ENCODE measurements at places on chromosomes 2 and 18. TPM values are rescaled to one million over a fixed set of nuclear protein-coding genes. Genes with fewer than 3 reads are reported as not detected.
A peak's percentile ranks its signal among the peaks of the same experiment; 100 is the strongest.

GRCh38 chr2:10493634-10494281, 45.6 kb upstream of the ODC1 start:
- DNase-seq = peak; percentile 99

DNA sequence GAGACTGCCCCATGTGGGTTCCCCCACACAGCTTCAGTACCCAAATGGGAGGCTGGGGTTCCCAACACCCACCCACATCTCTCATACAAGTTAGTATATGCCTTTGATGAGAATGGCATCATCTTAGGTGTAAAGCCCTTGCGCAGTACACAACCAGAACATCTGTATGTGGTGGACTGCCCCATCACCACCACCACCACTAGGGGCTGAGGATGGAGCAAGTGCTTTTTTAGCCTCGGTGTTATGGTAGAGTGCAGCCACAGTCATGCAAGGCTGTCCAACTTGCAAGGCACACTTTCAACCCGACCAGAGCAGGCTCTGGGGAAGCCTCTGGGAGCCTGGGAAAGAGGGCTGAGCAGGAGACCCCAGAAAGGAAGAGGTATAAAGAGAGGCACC, 241.2 kb downstream of the TFCP2L1 start:
- DNase-seq = no peak

DNA sequence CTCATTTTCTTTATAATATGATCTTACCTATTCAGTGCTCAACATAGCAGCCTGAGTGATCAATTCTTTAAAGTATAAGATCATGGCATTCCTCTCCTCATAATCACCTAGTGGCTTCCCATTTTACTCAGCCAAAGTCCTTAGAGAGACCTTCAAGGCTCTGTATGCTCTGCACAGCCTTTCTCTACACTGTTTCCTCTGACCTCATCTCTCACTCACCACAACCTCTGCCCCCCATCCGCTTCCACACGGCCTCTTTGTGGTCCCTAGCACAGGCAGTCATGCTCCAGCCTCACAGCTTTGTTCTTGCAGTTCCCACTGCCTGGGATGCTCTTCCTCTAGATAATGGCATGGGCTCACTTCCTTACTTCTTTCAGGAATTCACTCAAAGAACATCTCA, 109.2 kb downstream of the HIBCH start:
- no peak for DNase-seq

- DNase-seq = no peak
Observed at GRCh38 chr2:28580078-28580477, 84.2 kb downstream of the PLB1 start.

- DNase-seq = no peak
Observed at GRCh38 chr2:177888581-177888980, 184.0 kb downstream of the PDE11A start.

DNA sequence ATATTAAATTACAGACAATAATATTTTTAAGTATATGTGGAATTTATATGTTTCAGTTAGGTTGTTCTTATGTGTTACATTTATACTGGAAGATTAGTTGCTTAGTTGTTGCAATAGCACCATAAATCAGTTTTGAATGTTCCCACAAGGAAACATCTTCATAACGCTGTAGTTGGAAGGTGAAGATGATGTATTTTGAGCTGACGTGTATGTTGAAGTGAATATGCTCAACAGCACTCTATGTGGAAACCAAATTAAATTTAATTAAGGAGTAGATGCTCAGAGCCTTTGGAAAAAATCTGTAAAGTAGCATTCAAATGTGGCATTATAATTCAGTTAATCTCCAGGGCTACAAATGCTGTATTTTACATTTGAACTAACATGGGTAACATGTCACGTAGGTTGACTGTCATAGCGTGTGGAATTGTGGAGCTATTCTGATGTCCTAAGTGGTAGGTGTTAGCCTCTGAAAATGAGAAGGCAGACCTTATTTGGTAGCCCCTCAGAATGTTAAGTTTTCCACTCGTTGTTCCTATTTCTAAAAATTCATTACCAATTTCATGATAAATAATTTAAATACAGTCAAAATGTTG, 88.5 kb downstream of the MEIS1 start:
- DNase-seq = no peak

GRCh38 chr2:116917196-116917595, 897.3 kb upstream of the DDX18 start:
- no peak for DNase-seq

DNA sequence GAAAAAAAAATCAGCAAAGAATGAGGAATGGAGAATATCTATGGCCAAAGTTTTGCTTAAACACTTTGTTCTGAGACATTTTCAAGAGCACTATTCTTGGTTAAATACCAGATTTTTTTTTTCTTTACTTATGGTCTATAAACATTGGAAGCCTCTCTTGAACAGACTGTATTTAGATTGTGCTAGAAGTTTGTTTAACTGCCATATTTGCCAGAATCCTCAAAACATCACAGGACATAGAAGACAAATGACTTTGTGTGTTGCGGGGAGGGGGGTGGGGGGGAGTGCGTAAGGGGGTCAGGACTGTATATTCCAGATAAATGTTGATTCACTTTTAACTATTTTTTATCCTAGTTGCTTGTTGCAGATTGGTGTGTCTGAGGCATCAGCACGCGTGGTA, 262.0 kb downstream of the MEIS1 start:
- no peak for DNase-seq

- no peak for DNase-seq
Observed at GRCh38 chr2:203706403-203706802, at the start of gene CD28. CD28 (plus strand) TSS chr2:203706639; CDS start chr2:203706697, 58 bp downstream.

GRCh38 chr2:181158427-181158826, 178.0 kb downstream of the UBE2E3 start:
- DNase-seq = no peak

- DNase-seq = no peak
Observed at GRCh38 chr2:229300790-229301189, 29.7 kb upstream of the PID1 start.

GRCh38 chr2:32712870-32713269, 85.0 kb downstream of the TTC27 start:
- no peak for DNase-seq

DNA sequence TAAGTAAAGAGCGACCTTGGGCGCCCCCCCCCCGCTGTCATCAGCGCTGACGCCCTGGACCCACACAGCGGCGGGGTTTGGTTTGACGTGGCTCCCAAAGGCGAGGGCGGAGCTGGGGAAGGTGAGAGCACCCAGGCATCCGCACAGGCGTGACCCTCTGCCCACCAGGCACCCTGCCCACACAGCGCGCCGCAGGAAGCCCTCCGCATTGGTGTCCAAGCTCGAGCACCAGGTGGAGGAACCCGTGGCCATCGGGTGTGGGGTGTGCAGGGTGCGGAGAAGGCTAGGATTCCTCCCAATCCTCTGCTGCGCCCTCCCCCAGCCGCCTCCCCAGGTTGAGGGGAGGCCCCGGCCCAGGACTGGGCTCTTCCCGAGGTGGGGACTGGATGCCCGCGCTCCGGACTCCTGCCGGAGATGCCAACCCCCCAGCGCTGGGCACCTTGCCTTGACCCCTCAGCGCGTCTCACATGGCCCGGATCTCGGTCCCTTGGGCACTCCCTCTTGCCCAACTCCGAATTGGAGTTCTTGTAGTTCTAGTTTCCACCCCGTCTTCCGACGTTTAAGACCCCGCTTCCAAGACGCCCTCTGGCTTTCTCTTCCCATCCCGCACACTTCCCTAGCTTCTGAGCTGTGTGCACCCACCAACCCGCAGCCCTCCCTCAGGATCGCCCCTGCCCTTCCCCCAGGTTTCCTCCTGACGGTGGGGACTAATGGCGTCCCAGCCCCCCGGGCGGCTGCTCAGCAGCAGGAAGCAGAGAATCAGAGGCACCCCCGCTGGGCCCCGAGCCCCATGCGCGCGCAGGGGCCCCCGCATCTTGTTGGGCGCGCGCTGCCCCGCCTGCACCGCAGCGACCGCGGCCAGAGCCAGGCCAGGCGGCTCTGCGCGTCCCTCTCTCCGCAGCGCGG, 25.9 kb upstream of the RESP18 start:
- DNase-seq = no peak

DNA sequence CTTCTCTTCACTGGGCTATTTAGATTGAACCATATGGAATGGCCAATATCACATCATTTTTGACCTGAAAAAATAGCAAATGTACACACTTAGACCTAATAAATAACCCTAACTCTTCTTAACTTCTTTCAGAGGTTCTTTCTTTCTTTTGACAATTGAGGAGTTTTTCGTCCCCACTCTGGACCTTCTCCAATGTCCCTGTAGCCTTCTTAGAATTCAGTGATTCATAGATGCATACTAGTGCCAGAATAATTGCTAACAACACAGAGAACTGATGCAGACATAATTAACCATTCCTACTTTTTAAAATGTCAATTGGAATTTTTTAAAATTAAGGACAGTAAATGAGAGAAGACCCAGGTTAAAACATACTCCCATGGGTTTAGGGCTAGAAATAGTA, 20.0 kb downstream of the DAPL1 start:
- no peak for DNase-seq

- no peak for DNase-seq
Observed at GRCh38 chr18:62659698-62660097, 55.6 kb upstream of the PHLPP1 start.

DNA sequence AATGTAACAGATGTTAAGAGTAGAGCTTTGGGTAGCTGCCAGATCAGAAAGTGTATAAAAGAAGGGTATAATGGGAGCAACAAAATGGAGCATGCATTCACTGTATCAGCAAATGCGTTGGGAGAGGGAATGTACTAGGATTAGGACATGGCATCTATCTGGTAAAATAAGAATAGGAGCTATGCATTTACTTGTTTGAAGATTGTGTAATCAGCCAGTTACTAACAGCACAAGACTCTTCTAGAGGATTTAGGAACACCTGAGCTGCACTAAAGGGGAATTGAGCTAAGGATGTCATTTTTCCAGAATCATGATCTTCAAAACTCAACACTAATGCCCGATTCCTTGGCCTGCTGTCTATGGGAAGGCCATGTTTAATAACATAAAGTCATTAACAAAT, 394.2 kb upstream of the TNP1 start:
- no peak for DNase-seq

DNA sequence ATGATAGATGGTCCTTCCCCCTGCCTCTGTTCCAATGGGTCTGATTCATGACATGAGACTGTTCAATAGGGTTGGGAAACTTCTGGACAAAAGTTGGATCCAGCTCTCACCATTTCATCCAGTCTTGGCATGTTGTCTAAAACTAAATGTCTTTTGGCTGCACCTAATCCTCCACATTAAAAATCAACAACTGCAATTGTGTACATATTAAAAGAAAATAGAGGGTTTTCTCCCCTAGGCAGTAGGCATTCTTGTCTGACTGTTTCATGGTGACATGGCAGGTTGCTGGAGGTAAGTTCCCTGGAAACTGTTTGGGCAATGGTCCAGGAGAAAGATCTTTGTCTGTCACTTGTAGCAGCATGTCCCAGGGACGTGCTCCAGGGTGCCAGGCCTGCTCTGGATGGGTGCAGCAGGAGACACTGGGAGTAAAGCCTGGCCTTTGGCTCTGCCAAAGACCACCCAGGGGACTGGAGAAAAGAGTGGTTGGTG, 135.8 kb downstream of the TCF4 start:
- no peak for DNase-seq

GRCh38 chr2:150679456-150680120, 192.1 kb upstream of the RND3 start:
- DNase-seq = no peak

RGPD8 gene
- 8.4 TPM for total RNA-seq

SETBP1 gene
- total RNA-seq = 3.5 TPM

LRATD1 gene
- 35.4 TPM for total RNA-seq

ATP8B1 gene
- 18.4 TPM for total RNA-seq

OSBPL1A gene
- 39.7 TPM for total RNA-seq

TEKT4 gene
- total RNA-seq = not detected

CHPF gene
- 139 TPM for total RNA-seq

GKN2 gene
- total RNA-seq = not detected

COL5A2 gene
- total RNA-seq = 56.2 TPM

GALR1 gene
- not detected for total RNA-seq

CFAP221 gene
- not detected for total RNA-seq

Data from PC-3 (cell line).